Naive B cell (primary cell): ENCODE measurements at places on chromosomes 5 and 9. TPM values are rescaled to one million over a fixed set of nuclear protein-coding genes. Genes with fewer than 3 reads are reported as not detected.

The NEURL1B gene
- not detected for polyA plus RNA-seq

The PCDHGC3 gene
- polyA plus RNA-seq = not detected

GRCh38 chr5:33223563-33224284 is 217.0 kb upstream of the TARS1 start:
- no peak for DNase-seq

- no peak for DNase-seq
Observed at GRCh38 chr5:162593881-162594280, 526.3 kb downstream of the GABRG2 start.

- DNase-seq = no peak
Observed at GRCh38 chr5:135643881-135644766, 65.3 kb upstream of the CXCL14 start.

- no peak for DNase-seq
Observed at GRCh38 chr5:158326256-158326655, 467.3 kb upstream of the CLINT1 start.

DNA sequence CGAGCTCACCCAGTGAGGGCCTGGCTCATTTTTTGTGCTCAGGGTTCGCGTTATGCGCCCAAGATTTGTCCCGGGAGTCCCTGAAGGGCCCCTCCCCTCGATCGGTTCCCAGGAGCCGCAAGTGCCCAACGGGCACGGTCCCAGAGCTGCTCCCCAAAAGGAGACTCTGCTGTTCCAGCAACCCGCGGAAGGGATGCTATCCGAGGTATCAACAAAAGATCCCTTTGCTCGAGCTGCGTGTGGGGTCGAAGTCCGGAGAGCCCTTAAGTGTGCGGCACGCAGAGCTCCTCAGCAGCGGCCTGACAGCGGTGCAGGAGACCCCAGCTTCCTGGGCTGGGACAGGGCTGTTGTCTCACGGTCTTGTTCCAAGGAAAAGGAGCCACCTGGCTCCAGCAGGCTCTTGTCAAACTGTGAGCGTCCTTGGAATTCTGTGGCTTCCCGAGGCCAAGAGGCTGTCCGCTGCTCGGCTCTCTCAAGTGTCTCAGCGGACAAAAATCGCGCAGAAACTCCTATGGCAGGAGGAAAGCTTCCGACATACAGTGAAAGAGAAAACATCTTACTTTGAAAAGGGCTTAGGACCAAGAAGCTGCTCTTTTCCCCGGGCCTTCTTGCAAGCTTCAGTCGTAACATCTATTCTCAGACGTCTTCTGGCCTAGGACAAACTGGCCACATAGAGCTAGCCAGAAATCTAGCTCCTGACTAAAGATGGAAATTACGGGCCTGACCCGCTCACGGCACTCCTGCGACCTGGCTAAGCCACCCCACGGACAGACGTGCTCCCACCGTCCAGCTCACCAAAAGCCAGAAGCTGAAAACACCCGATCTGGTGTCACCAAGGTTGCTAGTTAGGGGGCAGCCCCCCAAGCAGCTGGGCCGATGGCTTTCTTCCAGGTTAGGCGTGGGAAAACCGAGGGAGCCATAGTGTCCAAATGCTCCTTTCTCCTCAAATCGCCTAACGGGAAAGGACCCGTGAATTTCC is 2.6 kb upstream of the FOXB2 start:
- no peak for DNase-seq
